ENCODE measurements at places on chromosomes 2 and 18. TPM values are rescaled to one million over a fixed set of nuclear protein-coding genes. Genes with fewer than 3 reads are reported as not detected.

- DNase-seq: no peak
These were observed 1.7 kb downstream of the TMBIM1 start for GRCh38 chr2:218290316-218291261.

DNA sequence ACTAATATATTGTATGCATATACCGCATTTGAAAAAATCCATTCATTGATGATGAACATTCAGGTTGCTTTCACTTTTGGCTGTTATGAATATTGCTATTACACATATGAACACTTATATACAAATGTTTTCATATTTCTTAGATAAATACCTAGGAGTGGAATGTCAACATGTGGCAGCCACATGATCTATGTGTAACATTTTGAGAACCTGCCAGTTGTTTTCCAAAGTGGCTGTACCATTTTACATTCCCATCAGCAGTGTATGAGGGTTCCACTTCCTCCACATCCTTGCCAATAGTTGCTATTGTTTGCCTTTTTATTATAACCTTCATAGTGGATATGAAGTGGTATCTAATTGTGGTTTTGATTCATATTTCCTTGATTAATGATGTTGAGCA, 40.5 kb downstream of the CCDC85A start:
- no peak for DNase-seq

- no peak for DNase-seq
These were observed 72.2 kb downstream of the ACVR1 start for GRCh38 chr2:157803952-157804351.

DNA sequence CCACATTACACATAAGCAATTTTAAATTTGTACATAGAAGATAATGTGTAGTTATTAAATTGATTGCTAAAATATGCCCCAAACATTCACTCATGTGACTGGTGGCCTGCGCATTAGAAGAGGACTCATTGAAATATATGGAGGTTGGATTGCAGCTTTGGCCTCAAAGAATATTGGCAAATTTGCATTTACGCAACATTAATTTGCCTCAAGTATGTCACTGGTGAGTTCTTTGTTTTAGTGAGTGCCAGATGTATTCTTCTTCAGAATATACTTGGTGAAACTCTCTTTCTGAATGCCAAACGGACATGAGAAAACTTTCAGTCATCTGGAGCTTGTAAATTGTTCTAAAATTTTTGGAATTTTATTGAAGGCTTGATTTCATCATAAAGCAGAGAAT, 5.9 kb upstream of the EFEMP1 start:
- no peak for DNase-seq

DNA sequence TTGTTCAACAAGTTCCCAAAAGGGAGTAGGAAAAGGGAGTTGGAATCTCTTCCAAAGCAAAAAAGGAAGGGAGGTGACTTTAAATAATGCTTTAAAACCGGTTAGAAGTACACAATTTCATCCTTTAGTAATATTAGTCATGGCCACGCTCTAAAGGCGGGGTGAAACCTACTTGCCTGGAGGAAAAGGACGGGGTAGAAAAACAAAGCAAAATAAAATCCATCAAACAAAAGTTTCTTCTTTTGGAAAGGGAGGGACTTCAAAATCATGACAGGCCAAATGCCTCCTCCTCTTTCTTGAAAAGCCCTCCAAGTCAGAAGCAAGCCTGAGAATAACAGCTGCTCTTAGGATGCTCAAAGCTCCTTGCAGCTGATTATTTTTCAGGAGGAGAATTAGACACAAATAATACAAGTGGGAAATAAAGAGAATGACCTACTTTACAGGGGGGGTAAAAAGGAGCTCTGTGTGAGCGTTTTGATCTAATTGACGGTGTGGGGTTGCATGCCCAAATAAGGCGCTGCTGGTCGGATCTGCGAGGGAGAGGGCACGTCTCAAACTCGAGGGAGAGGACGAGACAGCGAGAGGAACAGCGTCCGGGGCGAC, 1.8 kb upstream of the NPAS2 start:
- DNase-seq: no peak

MSTN gene
- total RNA-seq: 2.0 TPM

SERPINB3 gene
- not detected for total RNA-seq

LAPTM4A gene
- 64.0 TPM for total RNA-seq

AFF3 gene
- total RNA-seq: 78.8 TPM

NETO1 gene
- 36.7 TPM for total RNA-seq

CHCHD5 gene
- total RNA-seq: 12.0 TPM

ABCG8 gene
- total RNA-seq: 4.0 TPM

CKAP2L gene
- not detected for total RNA-seq

Measured in dorsolateral prefrontal cortex (tissue), 122 donors.